ENCODE measurements at places on chromosomes 7 and 10.

DNA sequence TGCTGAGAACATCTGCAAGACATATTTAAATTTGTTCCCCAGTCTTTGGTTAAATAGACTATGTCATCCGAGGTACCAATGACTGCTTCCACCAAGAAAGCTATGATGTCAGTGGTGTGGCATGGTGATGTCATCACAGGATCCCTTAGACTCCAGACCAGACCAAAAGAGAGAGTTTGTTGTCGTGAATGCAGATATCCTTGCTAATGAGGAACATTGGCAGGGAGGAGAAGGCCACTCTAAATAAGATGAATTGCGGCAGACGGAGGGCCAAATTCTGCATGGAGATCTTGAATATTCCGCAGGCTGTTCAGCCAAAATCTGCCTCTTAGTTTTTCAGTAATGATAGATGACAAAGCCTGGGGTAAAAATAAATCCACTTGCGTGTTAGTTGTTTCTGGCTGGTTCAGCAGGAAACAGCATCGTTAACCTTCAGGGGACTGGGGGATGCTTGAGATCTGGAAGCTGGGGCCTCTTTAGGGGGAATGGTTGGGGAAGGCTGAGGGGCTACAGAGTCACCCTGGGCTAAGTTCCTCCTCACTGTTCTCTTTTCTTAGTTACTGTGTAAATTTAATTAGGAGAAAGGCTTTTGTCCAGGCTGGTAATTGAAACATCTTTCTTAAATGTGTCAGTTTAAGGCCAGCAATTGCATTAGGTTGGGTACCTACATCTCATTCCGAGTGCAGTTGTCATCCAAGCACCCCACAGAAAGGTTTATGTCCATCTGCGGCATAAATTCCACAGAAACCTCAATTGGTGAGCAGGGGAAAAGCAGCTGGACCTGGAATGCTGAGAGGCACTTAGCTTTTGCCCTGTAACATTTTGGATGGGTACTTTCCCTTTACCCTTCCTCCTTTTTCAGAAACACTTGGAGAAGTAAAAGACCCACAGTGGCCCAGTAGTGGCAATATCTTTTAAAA, 11.6 kb upstream of the CAMK1D start:
- DNase-seq, result no peak

GRCh38 chr10:71357792-71358265, 38.8 kb downstream of the SLC29A3 start:
- DNase-seq, result no peak

GRCh38 chr10:3510741-3511140, 274.3 kb downstream of the KLF6 start:
- DNase-seq, result no peak

DNA sequence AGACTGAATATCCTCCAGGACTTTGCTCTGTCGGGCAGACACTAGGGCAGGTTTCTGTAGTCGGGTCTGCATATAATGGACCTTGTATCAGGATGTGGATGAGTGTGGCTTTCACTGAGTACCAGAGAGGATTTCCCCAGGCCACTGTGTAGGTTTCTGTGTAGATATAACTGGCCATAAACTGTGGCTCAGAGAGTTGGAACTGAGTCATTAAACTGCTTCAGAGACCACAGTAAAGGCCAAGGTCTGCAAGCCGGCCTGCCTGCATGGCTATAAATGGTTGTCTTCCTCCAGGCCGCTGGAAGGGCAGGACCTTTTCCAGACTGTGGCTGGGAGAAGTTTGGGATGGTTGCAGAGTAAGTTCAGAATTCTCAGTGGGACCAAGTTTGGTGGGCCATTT, 16.9 kb downstream of the ZNF92 start:
- no peak for DNase-seq

- DNase-seq, result no peak
Observed at GRCh38 chr10:128078136-128078969, 47.9 kb downstream of the MKI67 start.

DNA sequence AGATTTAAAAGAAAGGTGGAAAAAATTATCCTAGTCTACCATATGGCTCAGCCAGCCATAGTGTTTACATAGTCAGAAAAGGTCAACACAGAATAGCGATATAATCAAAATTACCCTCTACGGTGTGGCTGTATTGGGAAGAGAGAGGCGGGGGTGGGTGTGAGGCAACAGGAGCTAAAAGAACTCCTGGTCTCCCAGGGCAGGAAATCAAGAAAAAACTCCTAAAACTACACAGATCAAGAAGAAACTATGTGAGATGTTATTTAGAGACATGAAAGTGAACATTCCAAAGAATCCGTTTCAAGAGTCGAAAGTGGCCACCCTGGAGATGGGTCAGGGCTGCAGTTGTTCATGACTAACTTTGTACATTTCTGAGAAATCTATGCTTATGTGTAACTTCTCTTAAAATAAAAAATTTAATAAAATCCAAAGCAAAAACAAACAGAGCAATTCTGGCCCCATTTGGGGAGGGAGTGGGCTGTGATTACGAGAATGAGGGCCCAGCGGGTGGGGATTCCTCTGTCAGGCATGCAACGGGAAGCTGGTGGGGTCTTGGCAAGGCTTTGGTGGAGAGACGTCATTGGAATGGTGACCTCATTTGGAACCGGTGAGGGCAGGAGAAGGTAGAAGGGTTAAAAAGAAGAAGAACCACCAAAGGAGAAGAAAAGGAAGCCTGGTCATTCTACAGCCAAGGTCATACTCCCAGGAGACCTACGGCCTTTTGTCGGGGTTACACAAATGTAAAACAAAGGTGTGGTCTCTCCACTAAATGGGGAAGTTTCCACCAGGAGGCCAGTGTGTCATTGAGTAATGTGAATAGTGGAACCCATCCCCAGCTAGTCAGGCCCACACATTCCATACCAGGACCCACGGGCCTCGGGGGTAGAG, 71.2 kb upstream of the DUSP5 start:
- DNase-seq, result no peak

DNA sequence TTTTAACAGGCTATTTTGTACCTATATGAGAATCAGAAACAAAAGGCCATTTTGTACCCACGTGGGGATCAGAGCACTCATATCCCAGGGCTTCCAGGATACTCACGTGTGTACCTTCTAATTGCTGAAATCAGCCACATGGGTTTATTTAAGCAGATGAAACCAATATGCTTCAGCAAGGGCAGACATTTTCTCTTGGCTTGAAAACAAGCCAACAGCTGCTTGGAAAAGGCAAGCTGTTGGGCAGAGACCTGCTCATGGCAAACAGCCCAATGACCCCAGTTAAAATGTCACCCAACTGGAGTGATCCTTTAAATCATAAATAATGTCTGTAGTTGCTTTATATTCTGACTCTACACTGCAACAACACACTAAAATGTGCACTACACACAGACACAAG, 26.5 kb upstream of the TOMM7 start:
- no peak for DNase-seq

GRCh38 chr10:126029999-126030398, 133.6 kb downstream of the FANK1 start:
- no peak for DNase-seq

DNA sequence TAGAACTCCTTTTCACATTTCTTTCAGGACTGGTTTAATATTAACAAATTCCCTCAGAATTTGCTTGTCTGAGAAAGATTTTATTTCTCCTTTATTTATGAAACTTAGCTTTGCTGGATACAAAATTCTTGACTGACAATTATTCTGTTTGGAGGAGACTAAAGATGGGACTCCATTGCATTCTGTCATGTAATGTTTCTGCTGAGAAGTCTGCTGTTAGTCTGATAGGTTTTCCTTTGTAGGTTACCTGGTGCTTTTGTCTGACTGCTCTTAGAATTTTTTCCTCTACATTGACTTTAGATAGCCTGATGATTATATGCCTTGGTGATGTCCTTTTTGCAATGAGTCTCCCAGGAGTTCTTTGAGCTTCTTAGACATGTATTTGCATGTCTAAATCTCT, 23.4 kb downstream of the CLRN3 start:
- DNase-seq, result no peak

GRCh38 chr7:29853789-29854188, 47.5 kb downstream of the WIPF3 start:
- DNase-seq, result no peak

DNA sequence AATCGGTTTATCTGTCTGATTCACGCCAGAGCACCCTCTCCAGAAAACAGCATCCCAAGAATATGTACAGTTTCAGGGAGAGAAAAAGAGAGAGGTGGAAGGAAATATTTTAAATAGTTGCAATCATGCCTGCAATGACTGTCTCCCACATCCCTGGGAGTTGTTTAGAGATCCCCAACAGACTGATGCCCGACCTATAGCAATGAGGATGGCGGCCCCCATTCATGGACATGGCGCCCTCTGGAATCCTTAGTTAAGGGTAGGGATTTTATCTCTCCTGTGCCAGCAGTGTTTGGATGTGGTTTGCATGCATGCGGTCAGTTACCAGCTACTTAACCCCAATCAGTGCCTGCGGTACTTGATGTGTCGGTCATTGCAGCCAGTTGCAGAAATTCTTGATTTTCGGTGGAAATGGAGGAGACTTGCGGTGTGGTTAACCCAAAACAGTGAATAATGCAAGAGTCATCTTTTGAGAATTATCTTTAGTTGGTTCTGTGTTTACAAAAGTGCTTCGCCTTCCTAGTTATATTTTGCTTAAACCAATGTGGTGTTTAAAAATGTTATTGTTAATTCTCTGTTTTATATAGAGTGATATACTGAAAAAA, 186.0 kb upstream of the TCF7L2 start:
- DNase-seq, result no peak

- DNase-seq, result no peak
Observed at GRCh38 chr10:11431216-11431555, 180.3 kb downstream of the USP6NL start.

- no peak for DNase-seq
Observed at GRCh38 chr10:75029857-75030256, 81.6 kb upstream of the SAMD8 start.

Measured in iPS DF 6.9 (cell line).